Stimulated activated CD4-positive, alpha-beta T cell treated with anti-CD3 and anti-CD28 coated beads, Interleukin-15, amount 100 ng/mL, for 48 hours (primary cell): ENCODE measurements at places on chromosomes 12 and 14.
A peak's percentile ranks its signal among the peaks of the same experiment; 100 is the strongest.

GRCh38 chr14:86462193-86462753 lies 932.3 kb downstream of the FLRT2 start:
- DNase-seq, result no peak

- no peak for DNase-seq
These were observed 127.8 kb downstream of the BMP4 start for GRCh38 chr14:53828820-53829219.

DNA sequence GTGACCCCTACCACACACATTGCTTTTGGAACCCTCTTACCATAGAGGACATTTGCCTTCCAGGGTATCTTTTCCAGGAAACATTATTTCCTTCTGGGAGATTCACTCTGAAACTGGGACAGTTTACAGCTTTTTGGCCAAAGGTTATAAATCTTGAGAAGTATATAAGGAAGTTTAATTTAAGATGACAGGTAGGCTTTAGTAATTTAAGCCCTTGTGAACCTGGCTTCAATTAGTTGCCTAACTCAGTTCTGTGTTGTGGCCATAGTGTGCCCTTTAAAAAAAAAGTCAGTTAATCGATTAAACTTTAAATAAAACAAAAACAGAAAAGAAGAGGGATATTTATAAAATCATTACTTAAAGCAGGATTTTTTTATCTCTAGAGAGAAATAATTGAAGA lies 142.9 kb downstream of the NAV3 start:
- no peak for DNase-seq

GRCh38 chr14:63654346-63654745 lies 12.7 kb upstream of the WDR89 start:
- no peak for DNase-seq

DNA sequence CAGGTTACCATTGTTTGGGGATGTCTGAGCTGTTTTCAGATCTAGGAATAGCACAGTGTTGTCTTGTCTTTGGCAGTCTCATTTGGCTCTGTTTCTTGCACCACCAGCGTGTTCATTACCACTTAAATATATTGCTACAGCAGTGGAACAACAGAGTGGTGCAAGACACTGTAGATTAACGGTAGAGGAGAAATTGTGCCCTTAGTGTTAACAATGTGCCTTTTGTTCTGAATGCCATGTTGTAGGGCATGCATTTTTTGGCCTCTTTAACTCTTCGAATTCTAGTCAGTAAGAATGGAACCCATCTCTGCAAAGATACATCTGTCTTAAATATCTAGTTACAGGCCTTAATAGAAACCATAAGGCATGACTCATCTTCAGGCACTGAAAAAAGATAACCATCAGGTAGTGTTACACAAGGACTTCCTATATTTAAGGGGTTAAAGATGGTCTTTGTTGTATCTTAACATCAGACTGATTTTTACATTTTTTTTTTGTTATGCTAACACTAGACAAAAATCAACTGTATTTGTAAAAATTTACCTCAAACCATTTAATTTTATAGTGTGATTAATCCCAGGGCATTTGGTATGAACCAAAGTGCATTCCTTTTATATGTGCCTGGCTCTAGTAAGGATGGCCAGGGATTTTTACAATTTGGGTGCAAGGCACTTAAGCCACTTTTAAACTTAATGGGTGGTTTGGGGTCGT lies 12.9 kb downstream of the DYRK2 start:
- DNase-seq, result no peak

DNA sequence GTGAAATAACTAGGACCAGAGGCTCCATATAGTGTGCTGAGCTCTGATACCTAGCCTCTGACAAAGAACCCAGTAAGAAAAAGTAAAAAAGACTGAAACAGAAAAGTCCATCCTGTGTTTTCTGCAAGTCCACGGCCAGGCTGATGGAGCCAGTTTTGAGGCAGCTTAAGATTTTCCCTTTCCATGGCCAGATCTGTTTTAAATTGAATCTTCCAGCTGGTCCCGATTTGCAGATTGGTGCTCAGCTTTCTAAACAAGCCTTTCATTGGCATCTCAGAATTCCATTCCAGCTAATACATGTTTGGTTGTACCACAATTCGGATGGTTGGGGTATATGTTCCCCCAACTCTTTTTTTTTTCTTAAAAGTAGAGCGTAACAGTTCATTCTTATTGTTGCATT lies 152.0 kb downstream of the DACT1 start:
- no peak for DNase-seq

GRCh38 chr12:12010277-12011039 lies 60.3 kb upstream of the BCL2L14 start:
- peak; percentile 72 for DNase-seq

DNA sequence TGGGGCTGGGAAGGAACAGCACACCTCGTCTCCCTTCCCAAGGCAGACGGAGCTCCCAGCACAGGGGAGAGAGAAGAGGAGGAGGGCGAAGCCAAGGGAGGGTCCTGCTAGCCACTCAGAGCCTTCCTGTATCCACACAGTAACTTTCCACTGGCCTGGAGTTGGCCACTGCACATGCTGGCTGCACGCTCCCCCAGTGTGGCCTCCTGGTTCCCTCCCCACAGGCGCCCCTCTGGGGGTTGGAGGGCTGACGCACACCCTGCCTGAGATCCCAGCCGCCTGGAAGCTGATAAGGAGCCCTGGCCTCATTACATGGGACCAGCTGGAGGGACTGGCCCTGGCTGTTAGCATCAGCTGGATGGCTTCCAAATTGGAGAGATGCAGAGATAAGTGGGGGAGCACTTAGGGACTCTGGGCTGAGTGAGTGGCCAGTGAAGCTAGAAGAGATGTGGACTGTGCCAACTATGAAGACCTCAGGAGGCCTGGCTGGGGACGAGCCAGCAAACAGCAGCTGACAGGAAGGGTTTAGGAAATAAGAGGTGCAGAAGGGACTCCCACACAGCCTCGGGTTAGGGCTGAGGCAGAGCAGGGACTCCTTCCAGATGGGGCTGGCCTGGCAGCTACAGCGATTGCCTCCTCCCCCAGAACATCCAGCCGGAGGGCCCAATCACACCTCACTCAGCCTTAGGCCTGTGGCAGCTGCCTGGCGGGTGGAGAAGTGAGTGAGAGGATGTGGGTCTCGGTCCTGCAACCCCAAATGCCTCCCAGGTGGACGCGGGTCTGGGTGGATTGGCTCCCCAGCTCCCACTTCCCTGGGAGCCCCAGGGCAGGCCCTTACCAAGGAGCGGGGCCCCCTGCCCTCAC lies 26.3 kb upstream of the BCDIN3D start:
- no peak for DNase-seq

DNA sequence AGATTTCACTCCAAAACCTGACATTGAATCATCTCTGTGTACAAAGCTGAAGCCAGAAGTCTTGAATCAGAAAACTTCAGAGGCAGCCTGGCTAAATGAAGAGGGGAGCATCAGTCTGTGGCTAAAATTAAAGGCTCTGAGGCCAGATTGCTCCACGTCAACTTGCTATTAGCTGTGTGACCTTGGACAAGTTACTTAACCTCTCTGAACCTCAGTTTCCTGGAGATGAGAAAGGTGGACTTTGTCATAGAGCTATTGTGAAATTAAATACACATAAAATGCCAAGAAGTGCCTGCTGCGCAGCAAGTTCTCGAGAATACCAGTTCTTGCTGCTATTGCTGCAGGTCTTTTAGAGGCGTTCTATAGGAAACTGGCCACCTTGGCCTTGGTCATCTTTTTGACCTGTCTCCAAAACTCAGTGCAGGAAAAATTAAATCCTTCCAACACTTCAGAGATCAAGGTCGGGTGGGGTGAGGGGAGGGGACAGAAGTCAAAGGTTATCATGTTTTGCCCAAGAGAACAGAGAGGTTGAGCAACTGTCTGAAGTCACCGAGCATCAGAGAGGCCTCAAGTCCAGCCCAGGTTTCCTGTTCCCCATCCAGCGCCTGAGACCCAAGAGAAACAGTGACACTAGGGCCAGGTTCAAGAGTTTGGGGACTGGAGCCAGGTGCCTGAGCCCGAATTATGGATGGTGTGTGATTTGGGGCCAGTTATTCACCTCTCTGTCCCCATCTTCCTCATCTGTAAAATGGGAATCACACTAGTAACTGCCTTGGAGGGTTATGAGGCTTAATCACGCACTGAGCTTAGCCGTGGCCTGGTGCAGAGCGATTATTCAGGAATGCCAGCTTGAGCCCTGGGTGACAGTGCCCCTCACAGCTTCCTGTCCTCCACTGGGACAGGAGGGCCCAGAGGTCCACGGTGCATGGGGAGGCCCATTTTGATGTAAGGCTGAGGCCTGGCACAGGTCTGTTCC lies 1.1 kb downstream of the SERPINA1 start:
- no peak for DNase-seq

GRCh38 chr12:6551496-6552139 lies 4.2 kb downstream of the IFFO1 start:
- DNase-seq, result no peak

DNA sequence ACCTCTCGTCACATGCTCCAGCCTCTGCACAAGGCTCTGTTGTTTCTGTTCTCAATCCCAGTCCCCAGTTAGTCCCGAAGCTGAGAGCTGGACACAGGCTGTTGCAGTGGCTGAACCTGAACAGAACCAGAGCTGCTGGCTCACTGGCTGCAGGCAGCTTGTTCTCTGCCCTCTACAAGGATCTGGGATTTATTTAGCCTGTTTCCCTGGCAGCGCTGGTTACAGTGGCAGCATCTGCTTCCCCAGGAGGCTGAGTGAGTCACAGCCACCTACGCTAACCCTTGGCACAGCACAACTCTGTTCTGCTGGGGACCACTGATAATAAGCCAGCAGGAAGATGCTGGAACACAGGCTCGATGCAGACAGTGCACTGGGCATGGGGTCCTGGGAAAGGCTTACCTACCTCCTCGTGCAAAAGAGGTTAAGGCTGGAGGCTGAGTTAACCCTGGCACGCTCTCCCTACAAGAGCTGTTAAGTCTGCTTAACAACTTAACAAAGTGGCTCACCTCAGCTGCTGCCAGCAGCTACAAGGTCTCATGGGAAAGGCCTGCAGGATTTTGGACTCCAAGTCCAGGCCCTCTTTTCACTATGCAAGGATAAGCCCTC lies 299.6 kb downstream of the PCNX1 start:
- no peak for DNase-seq

- DNase-seq, result no peak
These were observed 5.1 kb upstream of the DYRK4 start for GRCh38 chr12:4556735-4557530.

GRCh38 chr12:80412343-80412953 lies 31.6 kb upstream of the PTPRQ start:
- DNase-seq, result no peak

DNA sequence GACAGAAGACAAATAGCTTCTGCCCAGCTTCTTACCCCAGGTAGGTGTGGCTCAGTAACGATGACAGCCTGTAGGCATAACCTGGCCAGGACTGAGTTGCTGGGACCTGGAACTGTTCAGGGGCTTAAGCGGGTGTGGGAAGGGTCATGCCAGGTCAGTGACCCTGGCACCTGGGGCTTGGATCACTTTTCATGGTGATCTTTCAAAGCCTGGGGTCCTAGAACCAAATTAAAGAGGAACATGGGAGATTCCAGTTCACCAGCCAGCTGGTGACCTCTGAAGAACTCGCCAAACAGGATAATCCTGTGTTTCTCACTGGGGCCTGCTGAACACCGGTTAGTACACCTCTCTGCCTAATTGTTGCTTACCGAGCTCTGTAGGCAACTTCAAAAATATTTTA lies 102.6 kb upstream of the LMNTD1 start:
- no peak for DNase-seq

DNA sequence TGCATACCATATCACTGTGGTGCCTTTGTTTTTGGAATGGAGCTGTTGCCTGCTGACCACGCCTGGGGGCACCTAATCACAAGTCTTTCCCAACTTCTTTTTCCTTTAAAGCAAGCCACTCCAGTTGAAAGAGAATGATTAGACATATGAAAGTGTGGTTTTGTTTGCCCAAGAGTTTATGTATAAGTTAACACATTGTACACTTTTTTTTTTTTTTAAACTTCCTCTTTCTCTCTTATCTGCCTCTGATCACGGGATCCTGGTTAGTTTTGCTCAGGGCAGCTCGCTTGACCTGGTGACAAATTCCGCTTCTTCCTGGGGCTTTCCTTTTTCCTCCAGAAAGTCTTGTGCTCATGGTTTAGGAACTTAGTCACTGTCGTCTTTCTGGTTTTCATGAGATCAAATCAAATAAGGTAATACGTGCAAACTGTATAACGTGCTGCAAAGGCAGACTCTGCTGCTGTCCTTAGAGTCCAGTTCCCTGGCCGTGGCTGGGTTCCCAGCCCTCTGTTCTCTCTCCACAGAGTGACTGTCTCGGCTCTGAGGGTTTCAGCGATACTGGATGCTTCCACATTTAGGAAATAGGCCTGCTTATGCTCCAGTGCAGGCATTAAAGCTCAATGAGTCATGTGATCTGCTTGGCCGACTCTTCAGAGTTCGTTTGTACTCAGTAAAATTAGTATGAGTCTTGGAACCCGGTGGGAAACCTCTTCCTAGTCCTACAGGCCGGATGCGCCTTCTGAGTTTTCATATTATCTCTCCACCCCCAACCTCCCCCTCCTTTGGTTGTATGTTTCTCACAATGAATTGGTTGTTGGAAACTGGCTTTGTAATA lies 15.2 kb downstream of the RASSF3 start:
- DNase-seq, result no peak

- no peak for DNase-seq
These were observed 55.9 kb upstream of the GPR68 start for GRCh38 chr14:91300283-91300895.

- no peak for DNase-seq
These were observed 55.4 kb downstream of the SCAF11 start for GRCh38 chr12:45934956-45935355.

GRCh38 chr12:78189656-78190055 lies 359.0 kb downstream of the NAV3 start:
- DNase-seq, result no peak

DNA sequence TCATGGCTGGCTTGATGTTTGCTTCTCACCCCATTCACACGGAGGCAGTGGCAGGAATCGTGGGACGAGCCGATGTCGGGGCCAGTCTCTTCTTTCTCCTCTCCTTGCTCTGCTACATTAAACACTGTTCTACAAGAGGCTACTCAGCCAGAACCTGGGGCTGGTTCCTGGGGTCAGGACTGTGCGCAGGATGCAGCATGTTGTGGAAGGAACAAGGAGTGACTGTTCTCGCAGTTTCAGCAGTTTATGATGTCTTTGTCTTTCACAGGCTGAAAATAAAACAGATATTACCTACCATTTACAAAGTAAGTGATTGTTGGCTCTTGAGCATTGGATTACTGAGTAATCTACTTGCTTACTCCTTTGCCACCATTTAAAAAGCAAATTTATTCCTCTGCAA lies 170.6 kb downstream of the TMTC2 start:
- DNase-seq, result no peak

DNA sequence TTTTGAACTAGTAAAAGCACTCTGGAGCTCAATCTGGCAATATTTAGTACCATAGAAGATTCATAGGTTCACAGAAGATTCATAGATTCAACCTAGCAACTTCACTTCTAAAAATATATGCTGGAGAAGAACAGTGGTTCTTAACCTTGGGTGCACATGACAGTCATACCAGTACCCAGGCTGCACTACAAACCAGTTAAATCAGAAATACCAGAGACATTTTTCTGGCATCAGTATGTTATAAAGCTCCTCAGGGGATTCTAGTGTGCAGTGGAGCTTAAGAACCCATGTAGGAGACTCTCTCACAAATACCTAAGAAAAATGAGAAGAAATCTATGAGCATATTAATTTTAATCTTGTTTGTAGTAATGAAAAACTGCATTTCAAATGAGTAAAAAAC lies 46.6 kb downstream of the CNTN1 start:
- no peak for DNase-seq

- DNase-seq, result no peak
These were observed 2.1 kb downstream of the TAOK3 start for GRCh38 chr12:118370601-118371000.

GRCh38 chr12:56115329-56115728 lies 1.1 kb upstream of the RPL41 start:
- DNase-seq, result no peak
